NCI-H1105 treated with DMSO at 0.1 percent for 48 hours (cell line): ENCODE measurements at places on chromosomes 1 and 21.

GRCh38 chr1:12434174-12434573 lies 183.8 kb downstream of the DHRS3 start:
- DNase-seq = no peak

GRCh38 chr1:3054474-3054873 lies 14.5 kb upstream of the PRDM16 start:
- DNase-seq = no peak

DNA sequence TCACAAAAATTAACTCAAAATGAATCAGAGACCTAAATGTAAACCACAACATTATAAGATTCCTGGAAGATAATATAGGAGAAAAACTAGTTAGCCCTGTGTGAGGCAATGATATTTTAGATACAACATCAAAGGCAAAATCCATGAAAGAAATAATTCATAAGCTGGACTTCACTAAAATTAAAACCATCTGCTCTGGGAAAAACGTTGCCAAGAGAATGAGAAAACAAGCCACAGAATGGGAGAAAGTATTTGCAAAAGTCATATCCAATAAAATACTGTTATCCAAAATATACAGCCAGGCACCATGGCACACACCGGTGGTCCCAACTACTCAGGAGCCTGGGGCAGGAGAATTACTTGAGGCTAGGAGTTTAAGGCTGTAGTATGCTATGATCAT lies 70.3 kb downstream of the SYF2 start:
- DNase-seq = no peak

DNA sequence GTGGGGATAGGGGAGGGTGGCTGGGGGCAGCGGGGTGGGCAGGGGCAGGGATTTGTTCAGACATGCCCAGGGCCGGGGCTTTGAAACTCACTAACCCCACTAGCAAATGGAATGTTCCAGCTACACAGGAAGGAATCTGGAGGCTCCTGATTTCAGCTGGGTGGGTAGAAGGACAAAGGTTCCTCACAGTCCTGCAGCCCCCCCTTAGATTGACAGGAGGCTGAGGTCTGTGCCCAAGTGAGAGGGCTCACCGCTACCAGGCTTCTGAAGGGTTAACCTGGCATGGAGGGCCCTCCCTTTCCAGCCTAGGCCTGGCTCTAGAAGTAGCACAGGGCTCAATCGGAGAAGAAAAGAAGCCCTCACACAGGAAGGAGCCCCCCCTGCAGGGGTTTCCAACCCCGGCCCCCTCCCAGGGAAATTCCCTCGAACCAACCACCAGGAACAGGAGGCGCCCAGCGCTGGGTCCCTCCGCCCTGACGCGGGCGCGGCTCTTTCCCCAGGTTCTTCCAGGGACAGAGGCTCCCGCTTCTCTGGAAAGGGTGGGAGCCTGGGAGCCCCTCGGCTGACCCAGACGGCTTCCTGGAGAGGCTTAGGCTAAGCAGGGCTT lies 3.3 kb downstream of the EPHA2 start:
- DNase-seq = no peak

DNA sequence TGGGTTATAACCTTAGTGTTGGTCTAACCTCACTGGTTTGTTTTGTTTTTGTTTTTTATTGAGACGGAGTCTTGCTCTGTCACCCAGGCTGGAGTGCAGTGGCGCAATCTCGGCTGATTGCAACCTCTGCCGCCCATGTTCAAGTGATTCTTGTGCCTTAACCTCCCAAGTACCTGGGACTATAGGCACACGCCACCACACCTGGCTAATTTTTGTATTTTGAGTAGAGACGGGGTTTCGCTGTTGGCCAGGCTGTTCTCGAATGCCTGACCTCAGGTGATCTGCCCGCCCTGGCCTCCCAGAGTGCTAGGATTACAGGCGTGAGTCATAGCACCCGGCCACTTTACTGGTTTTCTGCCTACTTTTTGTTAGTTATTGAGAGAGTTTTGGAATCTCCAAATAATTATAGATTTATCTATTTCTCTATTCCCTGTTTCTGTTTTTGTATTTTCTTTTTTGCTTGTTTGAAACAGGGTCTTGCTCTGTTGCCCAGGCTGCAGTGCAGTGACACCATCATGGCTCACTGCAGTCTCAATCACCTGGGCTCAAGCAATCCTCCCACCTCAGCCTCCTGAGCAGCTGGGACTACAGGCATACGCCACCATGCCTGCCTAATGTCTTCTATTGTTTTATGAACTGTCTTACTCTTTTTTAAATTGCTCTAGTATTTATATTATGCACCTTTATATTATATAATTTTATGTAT lies 21.4 kb downstream of the SMG7 start:
- no peak for DNase-seq

- DNase-seq = no peak
Observed at GRCh38 chr1:95532335-95532734, 298.3 kb downstream of the RWDD3 start.

DNA sequence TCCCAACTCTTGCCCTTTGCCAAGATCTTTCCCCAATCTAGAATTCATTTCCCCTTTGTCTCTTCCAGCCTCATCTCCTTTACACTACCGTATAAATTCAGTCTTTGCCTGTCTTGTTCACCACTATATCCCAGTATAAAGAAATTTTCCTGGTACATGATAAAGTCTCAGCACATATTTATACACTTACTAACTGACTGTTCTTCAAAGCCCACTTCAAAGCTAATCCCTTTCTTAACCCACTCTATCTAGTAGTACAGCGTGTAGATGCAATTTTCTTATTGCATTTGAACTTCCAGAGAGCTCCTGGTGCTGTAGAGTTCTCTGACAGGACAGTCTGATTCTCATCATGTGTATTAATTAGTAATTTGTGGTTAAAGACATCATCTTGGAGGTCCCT lies 78.1 kb downstream of the LRRC53 start:
- no peak for DNase-seq

DNA sequence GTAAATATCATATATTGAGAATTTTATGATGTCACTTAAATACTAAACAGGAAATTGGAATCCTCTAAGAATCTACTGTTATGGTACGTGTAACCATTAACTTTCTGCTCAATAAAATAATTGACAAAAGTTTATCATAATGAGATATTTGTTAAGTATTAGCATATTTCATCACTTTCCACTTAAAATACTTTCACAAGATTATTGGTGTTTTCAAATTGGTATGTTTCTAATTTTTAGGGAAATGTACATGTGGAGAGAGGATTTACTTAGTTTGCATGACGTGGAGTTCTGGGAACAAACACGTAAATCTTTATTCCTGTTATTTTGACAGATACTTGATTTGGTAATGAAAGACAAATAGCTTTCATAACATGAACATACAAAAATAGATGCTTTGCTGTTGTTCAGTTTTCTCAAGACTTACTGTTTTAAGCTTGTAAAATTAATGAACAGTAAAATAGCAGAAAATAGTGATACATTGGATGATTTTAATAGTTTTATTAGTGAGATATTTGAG lies 1.6 kb downstream of the SRSF11 start:
- no peak for DNase-seq

GRCh38 chr21:34544032-34544496 lies 32.1 kb upstream of the KCNE1 start:
- DNase-seq = peak; percentile 19

DNA sequence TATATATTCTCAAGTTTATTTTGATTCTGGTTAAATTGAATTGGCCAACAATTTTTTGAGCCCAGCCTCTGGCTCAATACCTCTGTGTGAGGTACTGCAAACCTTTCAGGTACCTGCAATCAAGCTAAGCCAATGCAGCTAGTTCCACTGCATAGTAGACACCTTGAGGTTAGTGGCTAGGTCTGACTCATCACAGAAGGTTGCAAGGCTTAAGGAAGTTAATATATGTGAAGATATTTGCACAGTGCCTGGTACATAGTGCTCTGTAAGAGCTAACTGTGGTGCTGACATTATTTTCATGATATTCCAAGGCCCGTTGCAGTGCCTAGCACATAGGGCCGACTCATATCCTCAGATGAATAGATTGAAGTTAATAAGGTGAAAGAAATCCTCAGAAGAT lies 330.5 kb upstream of the KAZN start:
- DNase-seq = no peak
